ENCODE measurements at places on chromosomes 16 and 17.

DNA sequence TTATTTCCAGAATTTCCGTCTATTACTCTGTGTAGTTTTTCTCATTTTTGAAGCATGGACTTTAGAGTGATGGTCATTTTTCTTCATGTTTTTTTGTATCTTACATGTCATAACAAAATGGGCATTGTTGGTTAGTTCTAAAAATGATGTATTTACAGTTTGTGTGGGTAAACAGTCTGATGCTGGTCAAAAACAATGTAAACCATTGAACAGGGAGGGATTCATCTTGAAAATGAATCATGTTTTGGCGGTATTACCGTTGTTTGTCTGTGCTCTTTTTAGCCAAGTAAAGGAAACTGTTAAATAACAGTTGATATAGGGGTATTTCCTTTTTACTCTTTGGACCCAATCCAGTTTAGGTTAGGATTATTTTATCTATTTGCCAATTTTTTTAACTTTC lies 315.8 kb downstream of the BCAS3 start:
- no peak for DNase-seq

DNA sequence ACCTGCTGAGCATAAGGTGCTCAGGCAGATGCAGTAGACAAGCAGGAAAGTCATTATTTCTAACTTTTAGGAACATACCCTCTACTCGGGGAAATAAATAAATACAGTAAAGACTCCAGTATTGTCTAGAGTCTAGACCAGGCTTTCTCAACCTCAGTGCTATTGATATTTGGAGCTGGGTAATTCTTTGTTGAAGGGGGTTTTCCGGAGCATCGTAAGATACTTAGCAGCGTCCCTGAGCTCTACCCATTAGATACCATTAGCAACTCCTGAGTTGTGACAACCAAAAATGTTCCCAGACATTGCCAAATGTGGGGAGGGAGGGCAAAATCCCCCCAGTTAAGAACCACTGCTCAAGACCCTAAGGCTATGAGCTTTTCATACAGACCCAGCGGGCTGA lies 21.1 kb downstream of the EPOP start:
- no peak for DNase-seq

DNA sequence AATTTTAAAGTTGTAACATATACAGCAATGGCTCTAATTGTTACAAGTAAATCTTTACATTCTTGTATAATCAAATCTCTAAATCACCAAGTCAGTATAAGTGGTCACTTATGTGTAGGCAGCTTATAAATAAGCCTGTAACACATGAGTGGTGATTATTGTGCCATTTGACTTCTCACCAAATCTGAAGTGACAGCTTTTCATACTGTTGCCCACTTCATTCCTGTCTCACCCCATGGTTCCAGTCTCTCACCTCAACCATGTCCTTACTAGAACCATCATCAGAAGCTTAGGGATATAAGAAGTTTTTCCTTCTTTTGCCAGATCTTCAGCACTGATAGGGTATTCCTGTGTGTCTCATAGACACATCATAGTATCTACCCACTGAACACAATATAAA lies 23.5 kb downstream of the TNRC6A start:
- no peak for DNase-seq

GRCh38 chr16:49068224-49068623 lies 213.4 kb downstream of the CBLN1 start:
- DNase-seq, result no peak

- DNase-seq, result no peak
These were observed 5.5 kb upstream of the KIF22 start for GRCh38 chr16:29784901-29785500.

DNA sequence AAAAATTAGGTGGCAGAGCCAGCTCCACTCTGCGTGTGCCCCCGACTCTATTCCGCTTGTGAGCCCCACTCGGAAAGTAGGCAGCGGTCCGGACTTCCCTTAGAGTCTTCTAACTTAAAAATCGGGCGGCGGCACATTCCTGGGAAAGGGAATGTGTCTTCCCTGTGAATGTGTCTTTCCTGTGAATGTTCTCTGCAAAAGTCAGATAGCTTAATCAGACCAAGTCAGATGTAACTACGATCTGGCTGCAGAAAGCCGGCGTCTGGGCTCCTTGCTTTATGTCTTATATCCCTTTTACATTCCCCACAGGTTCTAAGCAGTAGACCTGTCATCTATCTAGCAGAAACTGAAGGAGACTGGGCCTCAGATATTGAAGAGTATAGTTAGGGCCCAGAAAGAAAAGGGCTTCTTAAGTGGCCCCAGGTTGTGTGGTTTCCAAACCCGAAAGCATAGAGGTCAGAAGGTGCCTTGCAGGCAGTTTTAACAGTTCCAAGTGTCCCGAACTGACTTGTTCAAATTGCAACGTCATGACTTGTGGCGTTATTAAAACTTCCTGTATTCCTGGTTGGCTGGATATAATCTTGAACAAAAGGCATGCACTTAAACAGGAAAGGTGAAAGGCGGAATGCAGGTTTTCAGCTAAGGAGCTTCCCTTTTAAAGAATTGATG lies 601 bp downstream of the PHKB start:
- no peak for DNase-seq

DNA sequence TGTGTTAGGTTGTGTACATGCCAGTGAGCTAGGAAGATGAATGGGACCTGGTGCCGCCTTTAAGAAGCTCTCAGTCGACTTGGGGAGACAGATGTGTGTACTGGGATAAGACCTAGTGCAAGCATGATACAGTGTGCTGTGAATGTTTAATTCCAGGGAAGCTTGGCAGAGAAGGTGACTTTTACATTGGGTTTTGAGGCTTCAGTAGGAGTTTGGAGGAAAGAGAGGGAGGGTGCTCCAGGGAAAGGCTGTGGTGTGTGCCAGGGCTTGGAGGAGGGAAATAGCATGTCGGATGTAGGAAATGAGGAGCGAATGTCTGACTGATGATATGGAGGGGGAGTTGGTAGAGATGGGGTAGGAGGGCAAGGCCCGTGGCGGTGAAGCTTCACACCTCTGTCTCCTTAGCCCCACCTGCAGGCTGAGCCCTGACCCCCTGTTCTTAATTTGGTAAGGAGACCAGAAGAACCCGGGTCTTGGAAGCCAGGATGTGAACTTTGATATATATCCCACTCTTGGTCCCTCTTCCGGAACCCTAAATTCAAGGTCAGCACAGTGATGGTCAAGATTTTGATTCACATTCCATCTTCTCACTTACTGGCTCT lies 76.6 kb downstream of the PLCG2 start:
- no peak for DNase-seq

GRCh38 chr17:2064980-2065785 lies 10.3 kb downstream of the HIC1 start:
- DNase-seq, result no peak

GRCh38 chr17:76523084-76524037 lies 14.1 kb downstream of the CYGB start:
- no peak for DNase-seq

- DNase-seq, result no peak
These were observed 29.0 kb downstream of the NUP93 start for GRCh38 chr16:56758930-56759329.

GRCh38 chr16:86410081-86410480 lies 100.2 kb upstream of the FOXF1 start:
- DNase-seq, result no peak

DNA sequence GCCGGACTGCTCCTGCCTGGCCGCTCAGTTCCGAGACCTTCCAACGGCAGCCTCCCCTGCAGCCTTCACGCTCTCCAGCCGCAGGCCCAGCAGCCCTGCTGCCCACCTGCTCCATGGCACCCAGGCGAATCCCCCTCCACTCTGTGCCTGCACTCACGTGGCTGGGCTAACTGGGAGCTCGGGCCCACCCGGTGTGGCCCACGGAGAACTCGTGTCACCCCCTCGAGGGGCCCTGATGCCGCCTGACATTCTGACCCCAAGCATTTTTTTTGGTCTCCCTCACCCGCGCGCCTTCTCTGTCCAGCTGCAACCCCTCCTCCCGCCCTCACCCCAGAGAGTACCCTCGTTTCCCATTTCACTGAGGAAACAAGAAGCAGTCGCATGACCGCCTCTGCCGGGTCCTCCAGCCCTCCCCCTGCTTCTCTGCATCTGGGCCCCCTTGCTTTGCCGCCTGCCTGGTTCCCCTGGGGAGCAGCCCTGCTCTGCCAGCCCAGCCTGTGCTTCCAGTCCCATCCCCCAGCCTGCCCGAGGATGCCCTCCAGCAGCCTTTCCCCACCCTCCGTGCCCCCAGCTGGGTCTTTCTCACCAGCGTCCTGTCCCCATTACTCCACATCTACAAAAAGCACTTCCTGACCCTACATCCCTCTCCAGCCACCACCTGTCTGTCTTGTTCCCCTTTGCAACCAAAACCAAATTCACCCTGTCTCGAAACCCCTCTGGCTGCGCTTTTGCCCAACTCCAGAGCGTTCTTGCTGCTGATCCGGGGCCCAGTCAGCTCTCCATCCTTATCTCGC lies 146.4 kb upstream of the CHMP6 start:
- DNase-seq, result no peak

GRCh38 chr16:11316331-11317015 lies 28.8 kb upstream of the RMI2 start:
- no peak for DNase-seq

- DNase-seq, result no peak
These were observed 119.5 kb downstream of the NTN1 start for GRCh38 chr17:9140550-9141424.

DNA sequence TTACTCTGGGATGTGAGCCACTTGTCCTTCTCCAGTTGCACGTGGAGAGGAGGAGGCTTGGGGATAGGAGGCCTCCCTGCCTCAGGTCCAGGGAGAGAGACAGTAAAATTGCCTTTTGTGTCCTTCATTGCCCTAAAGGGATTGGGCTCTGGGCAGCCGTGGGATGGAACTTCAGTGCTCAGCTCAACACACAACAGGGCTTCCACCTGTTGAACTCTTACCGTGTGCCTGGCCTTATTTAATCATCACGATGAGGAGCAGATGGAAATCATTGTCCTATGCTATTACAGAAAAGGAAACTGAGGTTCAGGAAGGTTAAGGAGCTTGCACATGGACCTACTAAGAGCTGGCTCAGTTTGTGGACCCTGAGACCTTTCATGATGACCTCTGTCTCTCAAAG lies 92.4 kb upstream of the CDC42EP4 start:
- DNase-seq, result no peak

DNA sequence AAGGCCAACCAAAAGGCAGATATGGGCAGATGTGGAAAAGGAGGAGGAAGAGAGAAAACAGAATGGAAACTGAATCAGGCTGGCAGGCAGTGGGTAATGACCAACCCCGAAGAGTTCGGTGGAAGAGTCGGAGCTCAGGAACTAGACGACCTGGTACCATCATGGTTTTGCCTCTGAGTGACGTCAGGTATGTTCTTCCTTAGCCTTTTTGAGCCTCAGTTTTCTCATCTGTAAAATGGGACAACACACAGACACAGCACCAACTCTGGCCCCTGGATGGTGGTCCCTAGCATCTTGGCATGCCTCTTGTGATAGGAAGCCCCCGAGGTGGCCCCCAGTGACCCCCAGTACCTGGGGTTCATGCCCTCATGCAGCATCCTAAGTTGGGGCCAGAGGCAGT lies 37.2 kb upstream of the C16orf82 start:
- DNase-seq, result peak; percentile 22
